ENCODE measurements at places on chromosomes 7 and 10.

DNA sequence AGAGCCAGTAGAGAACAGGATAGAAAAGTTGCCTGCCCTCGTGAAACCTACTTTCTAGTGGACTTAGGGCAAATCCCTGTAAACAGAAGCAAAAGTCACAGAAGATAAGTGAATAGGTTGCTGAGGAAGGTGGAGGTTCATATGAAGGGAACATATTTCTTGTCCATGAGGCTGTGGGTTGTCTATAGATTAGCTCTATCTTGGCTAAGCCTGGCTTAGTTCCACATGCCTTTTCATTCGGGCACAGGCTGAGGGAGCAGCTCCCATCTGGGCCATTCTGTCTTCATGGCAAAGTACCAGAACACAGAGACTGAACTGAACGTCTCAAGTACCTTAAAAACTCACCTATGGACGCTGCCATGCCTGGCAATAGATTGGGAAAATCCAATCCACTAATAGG, 45.3 kb downstream of the BZW2 start:
- no peak for DNase-seq

DNA sequence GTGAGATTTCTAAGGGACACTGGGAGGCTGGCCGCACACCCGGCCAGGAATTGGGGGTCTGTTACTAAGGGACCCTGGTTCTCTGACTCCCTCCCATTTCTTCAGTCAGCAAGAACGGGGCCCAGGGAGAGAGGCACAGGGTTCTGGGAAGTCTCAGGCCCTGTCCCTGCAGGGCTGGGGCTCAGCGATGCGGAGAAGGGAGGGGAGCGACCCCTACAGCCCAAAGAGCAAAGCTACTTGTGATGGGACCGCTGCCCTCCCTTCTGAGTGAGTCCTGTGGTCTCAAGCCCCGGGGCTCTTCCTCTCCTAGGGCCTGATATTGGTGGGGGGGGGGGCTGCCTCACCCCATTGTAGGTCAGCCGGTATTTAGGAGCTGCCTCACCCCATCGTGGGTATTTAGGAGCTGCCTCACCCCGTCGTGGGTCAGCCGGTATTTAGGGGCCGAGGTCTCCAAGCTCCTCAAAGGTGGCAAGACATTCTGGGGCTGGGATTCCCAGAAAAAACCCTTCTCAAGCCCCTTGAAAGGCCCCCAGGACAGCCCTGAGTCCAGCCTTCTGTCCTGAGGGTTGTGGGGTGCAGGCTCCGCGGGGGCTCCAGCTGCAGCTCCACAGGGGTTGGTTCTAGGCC, 16.9 kb upstream of the NKX6-2 start:
- no peak for DNase-seq

DNA sequence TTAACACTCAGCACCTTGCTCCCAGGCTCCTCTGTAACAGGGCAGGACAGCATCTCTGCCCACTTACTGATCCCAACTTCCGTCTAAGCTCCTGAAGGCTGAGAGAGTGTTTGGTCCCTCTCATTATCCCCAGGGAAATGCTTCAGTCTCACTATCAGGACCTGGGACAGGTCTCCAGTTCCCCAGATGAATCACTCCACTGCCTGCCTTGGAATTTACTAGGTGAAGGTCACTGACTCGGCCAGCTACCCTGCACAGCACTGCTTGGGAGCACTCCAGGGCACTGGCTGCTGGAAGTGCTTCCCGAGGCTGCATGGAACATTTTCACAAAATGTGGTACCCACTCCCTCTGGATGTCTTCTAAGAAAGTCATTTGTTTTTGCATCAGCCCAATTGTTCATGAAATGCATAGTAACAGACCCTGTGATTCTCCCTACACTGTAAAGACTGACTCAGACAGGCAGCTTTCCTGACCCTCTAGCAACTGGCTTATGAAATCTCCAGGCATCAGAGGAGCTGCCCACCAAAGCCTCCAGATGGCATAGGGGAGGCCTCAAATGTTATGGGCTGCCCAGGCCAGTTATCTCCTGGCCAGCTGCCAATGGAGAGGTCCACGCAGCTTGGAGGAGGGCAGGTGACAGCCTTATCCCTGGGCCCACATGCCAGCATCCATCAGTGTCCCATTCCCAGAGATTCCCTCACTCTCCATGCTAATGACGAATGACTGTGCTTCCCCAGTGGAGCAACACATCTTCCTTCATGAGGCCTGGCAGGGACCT, 89.1 kb downstream of the GFRA1 start:
- peak; percentile 35 for DNase-seq

- no peak for DNase-seq
Observed at GRCh38 chr10:101414034-101414433, 60.1 kb downstream of the BTRC start.

DNA sequence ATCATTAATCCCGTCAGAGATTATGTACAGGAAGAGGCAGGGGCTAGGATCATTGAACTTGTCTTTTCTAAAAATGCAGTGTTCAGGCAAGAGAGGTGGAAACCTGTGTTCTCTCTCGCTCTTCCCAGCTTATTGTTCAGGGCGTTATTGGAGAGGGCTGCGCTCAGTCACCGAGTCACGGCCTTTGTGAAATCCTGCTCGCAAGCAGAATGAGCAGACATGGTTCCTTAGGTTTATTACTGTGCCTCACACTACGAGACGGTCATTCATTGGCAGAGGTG, 631 bp upstream of the PRKRIP1 start:
- DNase-seq: no peak

GRCh38 chr7:139943401-139943800, 114.3 kb downstream of the TBXAS1 start:
- no peak for DNase-seq

GRCh38 chr7:90604383-90604782, 8.3 kb downstream of the CDK14 start:
- no peak for DNase-seq

- DNase-seq: no peak
Observed at GRCh38 chr7:107878636-107879035, 12.3 kb upstream of the DLD start.

GRCh38 chr7:19589446-19589845, 119.4 kb downstream of the POLR1F start:
- DNase-seq: no peak
